ENCODE measurements at places on chromosomes 12 and 14. TPM values are rescaled to one million over a fixed set of nuclear protein-coding genes. Genes with fewer than 3 reads are reported as not detected.

DNA sequence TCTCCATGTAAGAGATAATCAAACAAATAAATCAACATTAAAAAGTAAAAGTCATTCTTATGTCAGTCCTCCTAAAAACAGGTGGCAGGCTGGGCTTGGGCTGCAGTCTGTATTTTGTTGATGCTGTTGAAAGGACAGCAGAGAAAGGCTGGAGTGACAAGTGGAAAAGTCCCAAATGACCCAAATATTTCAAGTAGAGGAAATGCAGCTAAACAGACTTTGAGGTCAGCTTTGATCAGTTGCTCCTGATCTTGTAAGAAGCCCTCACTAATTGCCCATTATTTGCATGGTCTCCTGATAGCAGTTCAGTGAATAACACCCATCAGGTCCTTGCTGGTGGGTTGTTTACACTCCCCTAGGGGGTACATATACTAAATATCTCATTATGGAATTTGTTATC lies 24.9 kb downstream of the TBX3 start:
- no peak for DNase-seq

GRCh38 chr14:65937079-65937959 lies 524.8 kb downstream of the FUT8 start:
- no peak for DNase-seq

DNA sequence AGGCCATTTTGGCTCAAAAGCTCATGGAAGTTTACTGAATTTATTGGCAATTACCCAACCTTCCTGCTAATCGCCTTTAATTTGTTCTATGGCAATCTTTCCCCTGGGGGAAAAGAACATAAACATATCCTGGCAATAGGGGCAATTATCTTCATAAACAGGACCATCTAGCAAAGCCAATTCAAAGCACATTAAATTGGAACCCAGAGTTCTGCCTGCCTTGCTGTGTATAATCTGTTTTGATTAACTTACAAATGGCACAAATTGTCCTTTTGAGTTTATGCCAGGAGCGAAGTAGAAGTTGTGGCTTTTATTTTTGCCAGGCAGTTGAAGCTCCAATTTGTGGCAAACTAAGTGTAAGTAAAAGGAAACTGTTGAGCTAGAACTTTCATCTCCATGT lies 68.6 kb downstream of the C12orf50 start:
- no peak for DNase-seq

DNA sequence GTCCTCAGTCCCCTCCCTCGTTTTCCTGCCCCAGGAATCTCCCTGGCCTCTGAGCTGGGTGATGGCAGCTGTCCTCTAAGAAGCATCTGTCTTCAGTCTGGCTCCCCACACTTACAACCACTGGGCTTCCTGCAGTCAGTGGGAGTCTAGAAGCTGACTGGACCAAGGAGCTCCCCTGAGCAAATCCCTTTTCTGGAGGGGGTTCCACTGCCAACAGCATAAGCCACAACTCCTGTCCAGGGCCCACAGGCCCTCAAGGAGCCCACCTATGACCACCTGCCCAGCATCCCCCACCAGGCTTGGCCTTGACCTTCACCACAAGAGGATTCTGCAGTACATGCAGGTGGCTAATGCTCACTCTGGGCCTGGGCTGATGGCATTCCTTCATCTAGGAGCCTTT lies 4.1 kb downstream of the RDH16 start:
- no peak for DNase-seq

DNA sequence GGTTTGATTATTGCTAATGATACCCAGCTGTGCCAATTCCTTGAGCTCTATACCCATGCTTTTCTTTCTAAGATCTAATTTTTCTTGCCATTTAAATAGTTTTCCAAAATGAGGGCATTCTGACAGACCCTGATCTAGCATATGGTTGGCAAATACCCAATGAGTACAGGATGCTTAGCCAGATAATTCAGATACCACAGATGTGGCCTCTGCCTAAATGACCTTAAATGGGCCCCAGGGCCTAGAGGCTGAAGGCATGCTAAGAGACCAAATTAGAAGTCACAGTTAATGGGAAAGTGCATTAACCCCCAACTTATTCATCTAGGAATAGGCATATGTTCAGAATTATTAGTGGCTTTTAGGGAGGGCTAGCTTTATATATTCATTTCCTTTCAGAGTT lies 122.3 kb upstream of the CNOT2 start:
- no peak for DNase-seq

- DNase-seq, result no peak
These were observed 117.7 kb downstream of the SLC38A6 start for GRCh38 chr14:61098721-61099120.

GRCh38 chr12:50039151-50039835 lies 14.0 kb upstream of the RACGAP1 start:
- peak; percentile 93 for DNase-seq

- no peak for DNase-seq
These were observed 26.5 kb downstream of the PLEKHH1 start for GRCh38 chr14:67559639-67560038.

GRCh38 chr14:35261774-35262173 lies 30.4 kb upstream of the PSMA6 start:
- no peak for DNase-seq

DNA sequence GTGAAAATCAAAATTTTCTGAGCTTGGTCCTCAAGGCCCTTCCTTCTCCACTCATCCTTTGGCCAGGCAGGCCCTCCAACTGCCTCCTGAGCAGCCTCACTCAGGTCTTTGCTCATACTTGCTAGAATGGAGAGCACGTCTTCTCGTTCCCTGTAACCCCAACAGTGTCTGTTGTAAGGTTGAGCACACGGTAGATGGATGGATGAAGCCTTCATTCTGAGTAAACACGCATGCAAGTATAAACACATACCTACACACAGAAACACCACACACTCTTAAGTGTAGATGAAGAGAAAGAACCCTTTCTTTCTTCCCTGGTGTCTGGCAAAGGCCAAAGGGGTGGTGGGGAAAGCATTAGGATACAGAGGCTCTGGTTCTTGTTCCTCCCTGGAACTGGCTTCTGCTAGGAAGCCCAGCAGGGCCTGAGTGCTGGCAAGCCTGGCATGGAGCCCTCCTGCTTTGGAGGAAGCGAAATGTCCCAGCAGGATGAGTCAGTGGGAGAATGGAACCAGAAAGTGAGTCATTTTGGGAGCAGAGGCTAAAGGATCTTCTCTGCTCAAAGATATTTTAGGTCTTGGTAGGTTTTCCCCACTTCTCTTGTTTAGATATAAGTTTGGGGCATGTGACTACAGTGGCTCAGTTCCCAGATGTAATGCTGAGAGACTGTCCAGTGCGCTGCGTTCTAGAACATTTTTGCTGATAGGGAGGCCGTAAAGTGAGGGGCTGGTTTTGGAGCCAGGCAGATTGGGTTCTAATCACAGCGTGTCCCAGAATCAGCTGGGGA lies 127.4 kb downstream of the CACNA1C start:
- peak; percentile 84 for DNase-seq

- peak; percentile 51 for DNase-seq
These were observed 24.0 kb upstream of the LGR5 start for GRCh38 chr12:71415336-71416231.

- DNase-seq, result no peak
These were observed 12.9 kb downstream of the DDX51 start for GRCh38 chr12:132131229-132131628.

GRCh38 chr12:108884116-108885012 lies 4.5 kb downstream of the DAO start:
- DNase-seq, result peak; percentile 28

DNA sequence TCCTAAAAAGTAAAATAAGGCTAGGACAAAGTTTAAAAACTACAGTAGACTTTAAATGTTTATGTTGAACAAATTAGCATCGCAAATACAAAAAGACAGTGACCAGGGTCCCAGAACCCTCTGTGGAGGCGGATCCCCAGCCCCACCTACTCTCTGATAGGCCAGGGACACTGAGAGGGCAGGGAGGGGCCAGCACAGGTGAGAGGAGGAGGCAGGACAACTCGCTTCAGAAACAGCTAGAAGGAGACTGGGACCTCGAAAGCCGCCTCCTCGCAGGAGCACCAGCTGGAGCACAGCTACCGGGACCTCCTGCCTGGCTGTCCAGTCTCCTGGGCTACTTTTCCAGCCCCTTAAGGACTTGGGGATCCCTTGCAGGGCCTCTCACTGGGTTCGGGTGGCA lies 992 bp downstream of the DNAH10 start:
- no peak for DNase-seq

- no peak for DNase-seq
These were observed 219.2 kb upstream of the RGS6 start for GRCh38 chr14:71713016-71713415.

GRCh38 chr12:95073698-95074520 lies 491 bp upstream of the NR2C1 start:
- peak; percentile 87 for DNase-seq

DNA sequence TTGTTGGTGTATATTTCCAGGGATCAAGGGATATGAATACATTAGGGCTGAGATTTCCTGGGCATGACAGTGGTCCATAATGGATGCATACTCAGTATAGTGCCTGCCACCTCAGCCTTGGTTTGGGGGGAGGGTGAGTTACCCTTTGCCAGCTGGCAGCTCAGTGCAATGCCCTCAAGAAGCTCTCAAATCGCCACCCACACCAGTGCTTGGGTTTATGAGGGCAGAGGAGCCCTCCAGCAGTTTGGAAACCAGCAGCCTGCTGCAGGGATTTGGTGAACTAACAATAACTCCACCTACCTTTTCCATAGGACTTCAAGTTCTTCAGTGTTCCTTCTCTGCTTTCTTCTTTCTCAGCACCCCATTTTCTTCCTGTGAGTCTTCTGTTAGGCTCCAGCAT lies 218.9 kb downstream of the LRFN5 start:
- DNase-seq, result no peak

- no peak for DNase-seq
These were observed 24.1 kb upstream of the EML1 start for GRCh38 chr14:99769123-99769522.

DNA sequence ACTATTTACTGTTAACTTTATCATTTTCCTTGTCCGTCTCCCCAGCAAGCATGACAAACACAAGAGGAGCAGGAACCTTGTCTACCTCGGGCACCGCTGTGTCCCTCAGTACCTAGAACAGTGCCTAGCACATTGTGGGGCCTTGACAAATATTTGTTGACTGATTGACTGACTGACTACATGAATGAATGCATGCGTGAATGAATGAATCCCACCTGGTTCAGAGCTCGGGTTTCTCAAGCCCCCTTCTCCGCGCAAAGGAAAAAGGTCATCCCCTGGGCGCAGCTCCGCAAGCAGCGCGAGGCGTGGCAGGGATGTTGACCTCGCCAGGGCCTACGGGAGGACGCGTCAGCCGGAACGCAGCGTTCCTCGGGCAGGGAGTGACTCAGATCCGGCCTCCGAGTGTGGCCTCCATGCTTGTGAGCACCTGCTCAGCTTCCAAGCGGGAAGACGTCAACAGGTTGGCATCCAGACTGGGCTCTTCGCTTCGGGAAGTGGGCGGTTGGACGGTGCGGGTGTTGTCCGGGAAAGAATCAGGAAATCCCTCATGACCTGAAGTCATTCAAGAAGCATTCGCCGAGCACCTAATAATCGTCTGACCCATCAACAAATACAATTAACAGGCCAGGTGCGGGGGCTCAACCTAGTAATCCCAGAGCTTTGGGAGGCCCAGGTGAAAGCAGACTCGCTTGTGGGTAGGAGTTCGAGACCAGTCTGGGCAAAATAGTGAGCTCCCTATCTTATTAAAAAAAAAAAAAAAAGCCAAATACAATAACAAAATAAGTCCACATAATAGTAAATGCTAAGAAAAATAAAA lies 13.9 kb upstream of the UBC start:
- peak; percentile 95 for DNase-seq

- DNase-seq, result no peak
These were observed 97.8 kb downstream of the BCL11B start for GRCh38 chr14:99174081-99174769.

DNA sequence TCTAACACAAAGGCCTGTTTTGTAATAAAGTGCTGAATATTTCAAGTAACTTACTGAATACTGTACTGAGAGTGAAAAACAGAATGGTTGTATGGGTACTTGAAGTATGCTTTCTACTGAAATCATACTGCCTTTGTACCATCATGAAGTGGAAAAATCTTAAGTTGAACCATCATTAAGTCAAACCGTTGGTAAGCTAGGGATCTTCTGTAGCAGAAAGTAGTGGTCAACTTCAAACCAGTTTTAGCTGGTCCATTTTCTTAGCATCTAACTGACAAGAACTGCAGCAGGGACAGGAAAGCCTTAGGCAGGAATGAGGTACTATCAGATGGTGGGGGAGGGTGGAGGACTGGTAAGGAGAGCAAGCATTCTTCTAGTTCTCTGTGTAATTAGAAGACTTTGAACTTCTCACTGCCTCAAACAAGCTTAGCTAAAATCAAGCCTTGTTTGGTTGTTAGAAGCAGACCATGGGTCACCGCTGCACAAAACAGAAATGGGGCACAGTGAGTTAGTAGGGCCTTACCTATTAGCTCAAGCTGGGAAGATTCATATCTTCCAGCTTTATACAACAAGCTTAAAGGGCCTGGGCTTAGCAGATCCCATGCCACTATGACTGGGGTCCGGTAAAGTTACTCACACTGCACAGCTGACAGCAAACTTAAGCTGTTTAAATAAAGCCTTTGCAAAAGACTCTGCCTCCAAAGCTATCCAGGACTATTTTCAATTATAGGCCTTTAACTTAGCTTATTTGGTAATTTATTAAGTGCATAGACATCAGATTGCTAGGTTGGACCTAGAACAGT lies 73.8 kb downstream of the ACADS start:
- DNase-seq, result no peak

- DNase-seq, result no peak
These were observed 33.4 kb downstream of the SLC11A2 start for GRCh38 chr12:50992819-50993218.

- DNase-seq, result peak; percentile 38
These were observed 5.3 kb downstream of the ARHGEF25 start for GRCh38 chr12:57616383-57617101.

DNA sequence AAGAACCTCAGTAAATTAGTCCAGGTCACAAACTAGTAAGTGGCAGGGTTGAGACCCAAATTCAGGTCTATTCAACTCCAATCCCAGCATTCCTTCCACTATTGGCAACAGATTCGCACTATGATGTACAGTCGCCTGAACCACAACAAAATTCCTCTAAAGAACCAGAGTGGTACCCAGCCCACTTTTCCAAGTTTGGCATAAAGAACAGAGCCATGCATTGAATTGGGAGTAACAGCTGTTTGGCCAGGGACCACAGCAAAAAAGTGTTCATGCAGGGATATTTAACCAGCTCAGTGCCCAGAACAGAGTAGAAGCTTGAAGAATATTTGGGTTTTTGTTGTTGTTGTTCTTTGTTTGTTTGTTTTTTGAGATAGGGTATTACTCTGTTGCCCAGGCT lies 9.7 kb downstream of the TC2N start:
- no peak for DNase-seq

DNA sequence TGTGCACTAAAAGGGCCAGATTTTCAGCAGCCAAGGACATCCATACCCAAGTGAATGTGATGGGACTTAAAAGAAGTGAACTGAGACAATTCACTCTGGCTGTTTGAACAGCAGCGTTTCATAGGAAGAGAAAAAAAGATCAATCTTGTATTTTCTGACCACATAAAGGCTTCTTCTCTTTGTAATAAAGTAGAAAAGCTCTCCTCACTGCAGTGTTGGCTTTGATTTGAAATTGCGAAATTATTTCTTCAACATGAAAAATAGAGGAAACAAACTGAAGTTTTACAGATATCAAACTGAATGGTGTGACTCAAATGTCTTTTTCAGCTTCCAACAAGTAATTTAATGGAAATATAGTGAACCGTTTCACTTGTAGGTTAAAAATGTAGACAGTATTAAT lies 11.3 kb upstream of the KCNMB4 start:
- DNase-seq, result no peak

Gene NGB
- total RNA-seq, result not detected

Gene TPH2
- not detected for total RNA-seq

Gene CABP1
- total RNA-seq, result not detected

Gene EML1
- total RNA-seq, result 4.6 TPM

Gene AJUBA
- 89.2 TPM for total RNA-seq

Gene GARIN6
- not detected for total RNA-seq

Gene PAN2
- total RNA-seq, result 16.9 TPM

Gene TAC3
- total RNA-seq, result not detected
